ENCODE measurements at places on chromosomes 4 and X.

DNA sequence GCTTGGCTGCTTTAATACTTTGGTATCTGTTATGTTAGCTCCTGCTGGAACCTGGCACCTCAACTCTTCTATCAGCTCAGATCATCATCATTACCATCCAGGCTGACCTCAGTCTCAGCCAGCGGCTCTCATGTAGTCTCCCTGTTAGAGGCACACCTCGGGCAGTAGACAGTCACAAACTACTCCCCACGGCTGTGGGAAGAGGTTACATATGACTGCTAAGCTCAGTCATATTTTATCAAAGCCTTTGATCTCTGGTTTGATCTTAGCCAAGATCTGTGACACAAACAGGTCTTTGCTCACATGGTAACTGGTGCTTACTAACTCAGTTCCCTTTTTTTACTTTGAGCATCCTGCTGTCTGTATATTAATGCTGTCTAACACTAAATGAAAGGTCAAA lies 384.9 kb downstream of the CENPC start:
- no peak for DNase-seq

- DNase-seq: no peak
Measured at GRCh38 chr4:171676555-171677215, 136.5 kb upstream of the GALNTL6 start.

DNA sequence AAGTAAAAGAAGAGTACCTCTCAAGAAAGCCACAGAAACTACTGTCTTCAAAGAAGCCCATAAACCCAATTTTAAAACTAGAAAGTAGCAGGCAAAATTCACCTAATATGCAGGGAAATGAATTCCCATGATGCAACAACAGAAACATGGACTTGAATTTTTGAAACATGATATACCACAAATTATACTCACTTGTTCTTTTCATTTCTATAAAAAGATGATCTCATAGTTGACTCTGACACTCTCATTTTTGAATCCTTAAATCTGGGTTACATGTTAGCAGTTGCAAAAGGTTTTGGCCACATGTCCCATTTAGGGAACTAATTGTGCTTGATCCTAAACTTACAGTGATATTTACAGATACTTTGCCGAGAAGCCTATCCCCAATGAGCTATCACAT lies 1130.8 kb downstream of the FAT4 start:
- no peak for DNase-seq

DNA sequence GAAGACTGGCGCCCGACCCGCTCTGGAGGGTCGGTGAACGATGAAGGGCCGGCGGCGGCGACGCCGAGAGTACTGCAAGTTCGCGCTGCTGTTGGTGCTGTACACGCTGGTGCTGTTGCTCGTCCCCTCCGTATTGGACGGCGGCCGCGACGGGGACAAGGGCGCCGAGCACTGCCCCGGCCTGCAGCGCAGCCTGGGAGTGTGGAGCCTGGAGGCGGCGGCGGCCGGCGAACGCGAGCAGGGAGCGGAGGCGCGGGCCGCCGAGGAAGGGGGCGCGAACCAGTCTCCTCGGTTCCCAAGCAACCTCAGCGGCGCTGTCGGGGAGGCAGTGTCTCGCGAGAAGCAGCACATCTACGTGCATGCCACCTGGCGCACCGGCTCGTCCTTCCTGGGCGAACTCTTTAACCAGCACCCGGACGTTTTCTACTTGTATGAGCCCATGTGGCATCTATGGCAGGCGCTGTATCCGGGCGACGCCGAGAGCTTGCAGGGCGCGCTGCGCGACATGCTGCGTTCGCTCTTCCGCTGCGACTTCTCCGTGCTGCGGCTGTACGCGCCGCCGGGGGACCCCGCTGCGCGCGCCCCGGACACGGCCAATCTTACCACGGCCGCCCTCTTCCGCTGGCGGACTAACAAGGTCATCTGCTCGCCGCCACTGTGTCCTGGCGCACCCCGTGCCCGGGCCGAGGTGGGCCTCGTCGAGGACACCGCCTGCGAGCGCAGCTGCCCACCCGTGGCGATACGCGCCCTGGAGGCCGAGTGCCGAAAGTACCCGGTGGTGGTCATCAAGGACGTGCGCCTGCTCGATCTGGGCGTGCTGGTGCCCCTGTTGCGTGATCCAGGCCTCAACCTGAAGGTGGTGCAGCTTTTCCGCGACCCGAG lies 568 bp downstream of the CHST7 start:
- peak; percentile 49 for DNase-seq

GRCh38 chrX:68018248-68019203 lies 414.8 kb downstream of the OPHN1 start:
- no peak for DNase-seq

- DNase-seq: no peak
Measured at GRCh38 chr4:125710766-125711165, 396.0 kb downstream of the FAT4 start.

DNA sequence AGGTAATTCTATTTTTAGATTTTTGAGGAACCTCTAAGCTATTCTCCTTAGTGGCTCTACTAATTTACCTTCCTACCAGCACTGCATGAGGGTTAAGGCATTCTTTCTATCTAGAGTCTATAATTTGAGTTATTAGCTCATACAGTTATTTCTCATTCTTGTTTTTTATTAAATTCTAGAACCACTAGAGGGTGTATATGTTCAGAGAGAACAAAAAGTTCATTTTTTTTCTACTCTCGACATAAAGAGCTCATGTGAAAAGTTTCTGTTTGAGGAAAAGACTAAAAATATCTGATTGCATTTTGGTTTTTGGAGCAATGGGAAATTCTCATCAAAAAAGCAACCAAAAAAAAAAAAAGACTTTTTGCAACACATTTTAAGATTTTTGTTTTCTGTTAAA lies 57.0 kb upstream of the LRAT start:
- DNase-seq: no peak

GRCh38 chr4:56979421-56980072 lies 851 bp downstream of the POLR2B start:
- peak; percentile 32 for DNase-seq

DNA sequence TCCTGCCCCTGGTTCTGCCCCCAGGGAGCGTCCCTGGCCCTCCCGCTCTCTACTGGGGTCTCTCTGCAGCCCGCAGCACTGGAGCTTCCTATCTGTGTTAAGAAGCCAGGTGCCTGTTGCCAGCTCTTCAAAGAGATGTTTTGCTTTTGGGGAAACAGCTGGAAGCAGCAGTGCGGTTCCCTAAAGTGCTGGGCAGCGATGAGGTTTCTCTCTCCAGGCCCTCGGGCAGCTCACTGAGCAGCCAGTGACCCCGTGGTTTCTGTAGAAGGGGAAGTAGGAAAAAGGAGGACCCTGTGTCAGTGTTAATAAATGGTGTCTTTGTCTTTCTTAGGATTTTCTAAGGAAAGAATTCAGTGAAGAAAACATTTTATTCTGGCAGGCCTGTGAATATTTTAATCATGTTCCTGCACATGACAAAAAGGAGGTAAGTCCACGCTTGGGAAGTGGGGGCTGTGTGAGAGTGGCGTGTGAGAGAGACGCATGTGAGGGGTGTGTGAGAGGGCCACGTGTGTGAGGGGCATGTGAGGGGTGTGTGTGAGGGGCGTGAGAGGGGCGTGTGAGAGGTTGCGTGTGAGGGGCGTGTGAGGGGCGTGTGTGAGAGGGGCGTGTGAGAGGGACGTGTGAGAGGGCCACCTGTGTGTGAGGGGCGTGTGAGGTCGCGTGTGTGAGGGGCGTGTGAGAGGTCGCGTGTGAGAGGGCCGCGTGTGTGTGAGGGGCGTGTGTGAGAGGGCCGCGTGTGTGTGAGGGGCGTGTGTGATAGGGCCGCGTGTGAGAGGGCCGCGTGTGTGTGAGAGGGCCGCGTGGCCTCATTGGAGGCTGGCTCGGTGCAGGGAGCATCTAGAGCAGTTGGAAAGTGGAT lies 27.1 kb upstream of the HGFAC start:
- no peak for DNase-seq

GRCh38 chr4:8092282-8092681 lies 66.3 kb downstream of the ABLIM2 start:
- DNase-seq: no peak

- no peak for DNase-seq
Measured at GRCh38 chr4:95021099-95021498, 263.3 kb downstream of the BMPR1B start.

- no peak for DNase-seq
Measured at GRCh38 chrX:123871309-123871708, 11.5 kb downstream of the XIAP start.

DNA sequence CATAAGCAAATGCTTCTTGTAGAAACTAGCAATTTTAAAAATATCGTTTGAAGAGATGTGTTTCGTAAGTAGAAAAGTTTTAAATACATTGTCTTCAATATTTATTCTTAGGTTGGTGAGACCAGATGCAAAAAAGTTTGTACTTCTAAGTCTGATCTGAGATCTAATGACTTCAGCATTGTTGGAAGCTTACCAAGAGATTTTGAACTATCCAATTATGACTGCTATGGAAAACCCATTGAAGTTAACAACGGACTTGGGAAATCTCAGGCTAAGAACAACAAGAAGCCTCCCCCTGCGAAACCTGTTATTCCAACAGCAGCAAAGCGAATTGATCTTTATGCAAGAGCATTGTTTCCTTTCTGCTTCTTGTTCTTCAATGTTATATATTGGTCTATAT lies 50.2 kb upstream of the GRIA2 start:
- no peak for DNase-seq

GRCh38 chr4:85956293-85956945 lies 403.4 kb downstream of the MAPK10 start:
- no peak for DNase-seq

DNA sequence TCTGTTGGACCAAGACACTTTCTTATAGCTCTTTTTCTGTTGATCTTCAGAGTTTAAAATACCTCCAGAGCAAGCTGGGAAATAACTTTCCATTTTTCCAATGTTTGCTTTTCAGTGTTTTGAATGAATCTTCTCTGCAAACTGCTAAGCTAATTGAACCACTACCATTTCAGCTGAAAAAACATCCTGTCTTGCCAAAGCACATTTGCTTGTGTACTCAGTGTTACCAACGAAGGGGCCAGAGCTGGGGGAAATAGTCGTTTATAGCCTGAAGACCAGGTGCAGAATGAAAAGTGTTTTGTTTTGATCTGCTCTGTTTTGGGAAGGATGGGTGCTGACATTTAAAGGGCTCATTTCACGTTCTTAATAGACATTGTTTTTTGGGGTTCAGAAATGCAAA lies 88.4 kb upstream of the CLNK start:
- DNase-seq: no peak

- DNase-seq: no peak
Measured at GRCh38 chr4:183553601-183554345, 48.9 kb downstream of the ING2 start.

GRCh38 chrX:110454336-110454735 lies 95.7 kb downstream of the RTL9 start:
- no peak for DNase-seq

- no peak for DNase-seq
Measured at GRCh38 chr4:75723163-75724065, 963 bp upstream of the USO1 start.

GRCh38 chrX:789096-789495 lies 158.5 kb downstream of the SHOX start:
- no peak for DNase-seq

DNA sequence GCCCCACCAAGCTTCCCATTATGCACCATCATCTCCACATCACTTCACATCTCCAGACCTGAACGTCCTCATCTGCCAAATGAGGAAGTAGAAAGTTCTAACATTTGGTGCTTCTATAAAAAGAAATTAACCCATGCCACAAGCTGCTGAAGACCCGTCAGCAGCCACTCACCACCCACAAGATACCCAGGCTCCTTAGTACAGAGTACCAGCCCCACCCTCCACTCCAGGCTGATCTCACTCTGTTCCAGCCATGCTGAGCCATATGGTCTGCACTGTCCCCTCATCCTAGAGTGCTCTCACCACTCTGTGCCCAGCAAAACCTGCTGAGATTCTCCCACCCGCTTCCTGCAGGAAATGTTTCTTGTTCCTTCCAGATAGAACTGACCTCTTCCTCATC lies 240.8 kb upstream of the PPARGC1A start:
- DNase-seq: no peak

GRCh38 chr4:836750-837301 lies 10.9 kb upstream of the CPLX1 start:
- DNase-seq: no peak
